Coronary artery (tissue), 2 donors: ENCODE measurements at places on chromosomes 5 and 9.

DNA sequence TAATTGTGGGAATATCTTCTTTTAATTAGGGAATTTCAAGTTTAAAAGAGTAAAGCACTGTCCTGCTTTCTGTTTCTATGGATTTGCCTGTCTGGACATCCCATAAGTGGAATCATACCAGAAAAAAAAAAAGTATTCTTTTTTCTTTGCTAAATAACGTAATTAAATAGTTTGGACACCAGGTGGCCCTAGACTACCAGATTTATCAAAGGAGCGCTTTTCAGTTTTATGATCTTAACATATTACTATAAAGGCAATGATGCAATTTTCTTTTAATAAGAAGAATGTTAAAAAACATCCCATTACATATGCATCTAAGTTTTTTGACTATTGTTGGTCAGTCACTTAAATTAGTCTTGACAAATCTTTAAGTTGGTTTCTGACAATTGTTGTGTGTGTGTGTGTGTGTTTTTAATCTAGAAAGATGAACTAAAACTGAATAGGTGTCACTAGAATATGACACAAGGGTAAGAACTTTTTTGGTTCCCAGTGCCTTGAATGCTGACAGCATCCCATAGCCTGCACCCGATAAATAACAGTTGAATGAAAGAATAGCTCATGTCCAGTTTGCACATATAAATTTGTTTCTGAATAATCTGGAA, 49.5 kb downstream of the C5orf22 start:
- DNase-seq, result no peak

DNA sequence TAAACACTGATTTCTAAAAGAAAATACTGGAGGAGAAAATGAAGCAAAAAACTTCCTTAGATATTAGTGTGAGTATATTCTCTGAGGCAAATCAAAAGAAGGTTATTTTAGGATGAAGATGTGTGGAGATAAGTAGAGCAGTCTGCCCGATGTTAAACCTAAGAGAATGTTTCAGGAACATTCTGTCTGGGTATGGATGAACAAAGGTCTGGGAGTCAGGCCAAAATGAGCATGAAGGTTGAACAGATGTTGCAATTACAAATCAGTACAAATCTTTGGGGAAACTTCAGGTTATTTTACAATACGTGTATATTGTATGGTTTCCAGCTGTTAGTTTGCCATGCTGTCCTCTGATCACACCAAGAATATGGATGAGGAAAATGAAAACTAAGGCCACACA, 14.4 kb upstream of the CEP78 start:
- no peak for DNase-seq

DNA sequence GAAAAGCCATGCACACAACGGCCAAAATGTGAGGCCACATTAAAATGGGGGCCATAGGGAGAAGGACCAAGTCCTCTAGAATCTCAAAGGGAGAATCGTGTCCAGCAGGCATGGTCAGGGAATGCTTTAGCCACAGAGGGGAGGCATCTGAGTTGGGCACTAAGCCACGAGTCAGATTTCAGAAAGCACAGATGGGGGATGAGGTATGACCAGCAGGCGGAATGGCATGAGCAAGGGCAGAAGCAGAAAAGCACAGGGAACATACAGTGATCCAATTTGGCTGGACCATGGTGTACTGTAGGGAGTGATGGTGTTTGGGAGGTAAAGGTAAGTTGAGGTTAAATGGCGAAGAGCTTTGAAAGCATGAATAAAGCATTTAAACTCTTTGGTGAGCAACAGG, 214.6 kb downstream of the TLE1 start:
- no peak for DNase-seq

DNA sequence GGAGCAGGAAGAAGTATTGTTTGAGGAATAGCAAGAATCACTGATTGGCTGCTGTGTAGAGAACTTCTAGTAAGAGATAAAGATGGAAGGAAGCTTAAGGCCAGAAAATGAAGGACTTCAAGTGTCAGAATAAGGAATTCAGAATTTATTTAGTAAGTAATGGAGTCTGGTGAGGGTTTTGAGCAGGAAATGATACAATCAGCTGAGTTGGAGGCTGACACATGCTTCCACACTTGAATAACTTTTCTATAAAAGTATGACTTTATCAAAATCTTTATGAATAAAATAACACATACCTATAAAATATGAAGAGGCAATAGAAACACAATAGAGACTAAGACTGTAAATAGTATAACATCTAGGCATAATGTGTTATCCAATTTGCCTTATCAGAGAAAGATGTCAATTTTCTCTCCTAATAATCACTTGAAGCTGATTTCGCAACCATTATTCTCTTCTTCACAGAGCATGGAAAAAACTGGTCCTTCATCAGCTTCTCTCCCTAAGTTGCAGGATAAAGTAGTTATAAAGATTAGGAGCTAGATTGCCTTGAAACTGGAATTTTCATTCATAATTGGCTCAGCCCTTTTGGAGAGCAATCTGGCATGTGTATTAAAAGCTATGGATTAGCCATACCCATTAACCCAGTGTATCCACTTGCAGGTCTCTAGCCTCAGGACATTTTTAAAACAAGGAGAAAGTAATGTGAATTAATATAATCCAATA, 143.4 kb downstream of the ZNF608 start:
- DNase-seq, result no peak
